Activated CD4-positive, alpha-beta memory T cell treated with anti-CD3 and anti-CD28 coated beads for 36 hours (primary cell): ENCODE measurements at places on chromosomes 1 and 21.
A peak's percentile ranks its signal among the peaks of the same experiment; 100 is the strongest.

GRCh38 chr21:32520875-32521735 lies 64.2 kb downstream of the TCP10L start:
- no peak for DNase-seq

- no peak for DNase-seq
Measured at GRCh38 chr1:147142886-147143285, 29.4 kb downstream of the PRKAB2 start.

DNA sequence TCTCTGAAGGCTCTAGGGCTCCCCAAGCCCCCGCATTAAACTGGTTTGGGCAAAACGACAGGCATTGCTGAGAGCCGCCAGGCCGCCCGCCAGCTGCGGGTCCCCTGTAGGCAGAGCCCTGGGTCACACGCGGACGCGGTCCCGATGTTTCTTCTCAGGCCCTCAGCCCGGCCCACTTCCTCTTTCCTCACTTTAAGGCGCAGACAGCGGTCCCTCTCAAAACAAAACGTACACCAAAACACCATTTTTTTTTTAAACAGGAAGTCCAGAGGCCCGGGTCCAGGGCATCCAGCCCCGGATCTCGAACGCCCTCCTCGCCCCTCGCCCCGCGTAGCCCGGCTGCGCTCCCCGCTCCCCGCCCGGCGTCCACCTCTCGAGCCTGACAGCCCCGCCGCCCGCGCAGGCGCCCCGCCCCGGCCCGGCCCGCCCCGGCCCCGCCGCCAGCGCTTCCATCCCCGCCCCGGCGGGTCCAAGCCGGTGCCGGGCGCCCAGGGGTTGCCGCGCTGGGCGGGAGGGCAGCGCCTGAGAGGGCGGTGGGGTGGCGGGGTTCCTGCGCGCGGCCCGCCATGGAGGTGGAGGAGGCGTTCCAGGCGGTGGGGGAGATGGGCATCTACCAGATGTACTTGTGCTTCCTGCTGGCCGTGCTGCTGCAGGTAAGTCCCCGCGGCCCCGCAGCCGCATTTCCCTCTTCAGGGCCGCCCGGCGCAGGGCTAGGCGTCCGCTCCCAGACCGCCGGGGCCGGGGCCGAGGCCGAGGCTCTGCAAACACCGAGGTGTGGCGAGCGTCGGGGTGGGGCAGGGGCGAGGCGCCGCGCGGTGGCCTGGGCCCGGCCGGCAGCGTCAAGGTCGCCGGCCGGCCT lies at the start of gene SLC22A15:
Gene SLC22A15, plus strand, starts transcription at position 452 of the 859 bp plus-strand sequence. Its CDS starts 115 bp downstream, at position 567.
- DNase-seq, result peak; percentile 62

GRCh38 chr1:46490656-46491442 lies 1.2 kb downstream of the DMBX1 start:
- no peak for DNase-seq

GRCh38 chr1:9643351-9644256 lies 7.9 kb upstream of the PIK3CD start:
- peak; percentile 44 for DNase-seq

- DNase-seq, result no peak
Measured at GRCh38 chr1:64480999-64481772, 11.3 kb downstream of the CACHD1 start.

- DNase-seq, result no peak
Measured at GRCh38 chr1:86906419-86906818, 7.5 kb downstream of the SELENOF start.

DNA sequence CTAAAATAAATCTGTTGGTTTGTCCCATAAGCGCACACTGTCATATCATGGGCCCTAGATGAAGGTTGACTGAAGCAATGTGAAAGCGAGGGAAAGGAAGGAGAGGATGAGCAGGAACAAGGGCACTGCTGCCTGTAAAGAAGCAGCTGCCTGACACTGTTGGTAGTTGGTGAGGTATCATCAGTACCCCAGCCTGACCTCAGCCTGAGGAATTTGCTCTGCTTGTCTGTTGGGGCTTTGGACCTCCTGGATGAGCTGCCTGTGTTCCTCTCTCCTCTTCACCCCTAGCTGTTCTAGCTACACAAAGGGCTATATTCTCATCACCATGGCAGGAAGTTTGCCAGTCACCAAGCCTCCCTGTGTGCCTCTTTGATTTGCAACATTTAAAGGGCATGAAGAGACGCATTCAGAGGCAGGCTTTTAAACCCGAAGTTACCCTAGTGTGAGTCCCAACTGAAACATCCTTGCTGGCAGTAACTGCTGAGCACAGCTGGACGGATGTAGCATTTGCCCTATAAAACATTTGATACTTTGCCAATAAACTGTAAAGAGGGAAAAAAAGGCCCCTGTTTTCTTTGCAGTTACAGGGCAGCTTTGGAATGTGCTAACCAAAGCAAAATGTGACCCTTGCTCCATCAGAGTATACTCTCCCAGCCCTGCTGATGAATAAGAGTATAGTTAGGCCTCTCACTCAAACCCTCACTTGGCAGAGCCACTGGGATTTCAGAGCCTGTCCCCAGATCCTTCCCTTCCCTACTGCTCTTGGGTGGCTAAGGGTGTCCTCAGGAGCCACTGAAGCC lies 22.2 kb upstream of the SPATA6 start:
- no peak for DNase-seq

GRCh38 chr1:210418863-210419650 lies 90.4 kb downstream of the HHAT start:
- no peak for DNase-seq

- DNase-seq, result no peak
Measured at GRCh38 chr1:212042436-212042835, 6.9 kb downstream of the DTL start.

DNA sequence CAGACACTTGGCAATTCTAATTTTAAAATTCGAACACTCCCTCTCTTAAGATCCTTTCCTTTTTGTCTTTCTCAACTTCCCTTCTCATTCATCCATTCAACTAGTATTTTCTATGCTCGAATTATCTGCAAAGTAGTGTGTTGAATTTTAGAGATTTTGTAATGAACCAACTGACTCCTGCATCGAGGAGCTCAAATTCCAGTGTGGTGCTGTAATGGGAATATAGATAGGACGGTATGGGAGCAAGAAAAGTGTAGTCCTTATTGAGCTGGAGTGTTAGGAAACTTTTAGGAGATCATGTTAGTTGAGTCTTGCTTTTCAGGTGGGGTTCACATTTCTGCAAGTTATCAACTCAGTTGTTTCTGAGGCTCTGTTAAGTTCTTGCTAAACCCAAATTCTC lies 897.5 kb downstream of the TTLL7 start:
- DNase-seq, result no peak

GRCh38 chr1:31755197-31755611 lies 8.9 kb downstream of the ADGRB2 start:
- no peak for DNase-seq

- DNase-seq, result peak; percentile 15
Measured at GRCh38 chr1:2019172-2019543, at the start of gene GABRD. Gene GABRD, plus strand, starts transcription at chr1:2019345. Its CDS starts 79 bp downstream, at chr1:2019424.
